NCI-H748 treated with DMSO at 0.1 percent for 48 hours (cell line): ENCODE measurements at places on chromosomes 2 and 18.

- no peak for DNase-seq
Measured at GRCh38 chr18:13700153-13700552, 26.2 kb downstream of the FAM210A start.

DNA sequence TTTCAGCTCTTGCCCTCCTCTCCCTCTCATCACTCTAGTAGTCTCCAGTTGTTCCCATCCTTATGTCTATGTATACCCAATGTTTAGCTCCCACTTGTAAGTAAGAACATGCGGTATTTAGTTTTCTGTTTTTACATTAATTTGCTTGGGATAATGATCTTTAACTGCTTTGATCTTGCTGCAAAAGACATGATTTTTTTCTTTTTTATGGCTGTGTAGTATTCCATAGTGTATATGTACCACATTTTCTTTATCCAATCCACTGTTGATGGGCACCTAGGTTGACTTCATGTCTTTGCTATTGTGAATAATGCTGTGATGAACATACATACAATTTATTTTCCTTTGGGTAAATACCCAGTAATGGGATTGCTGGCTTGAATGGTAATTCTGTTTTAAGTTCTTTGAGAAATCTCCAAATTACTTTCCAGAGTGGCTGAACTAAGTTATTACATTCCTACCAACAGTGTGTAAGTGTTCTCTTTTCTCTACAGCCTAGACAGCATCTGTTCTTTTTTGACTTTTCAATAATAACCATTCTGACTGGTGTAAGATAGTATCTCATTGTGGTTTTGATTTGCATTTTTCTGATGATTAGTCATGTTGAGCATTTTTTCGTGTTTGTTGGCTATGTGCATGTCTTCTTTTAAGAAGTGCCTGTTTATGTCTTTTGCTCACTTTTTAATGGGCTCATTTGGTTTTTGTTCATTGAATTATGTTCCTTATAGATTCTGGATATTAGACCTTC, 179.6 kb upstream of the SLC39A10 start:
- DNase-seq: no peak

DNA sequence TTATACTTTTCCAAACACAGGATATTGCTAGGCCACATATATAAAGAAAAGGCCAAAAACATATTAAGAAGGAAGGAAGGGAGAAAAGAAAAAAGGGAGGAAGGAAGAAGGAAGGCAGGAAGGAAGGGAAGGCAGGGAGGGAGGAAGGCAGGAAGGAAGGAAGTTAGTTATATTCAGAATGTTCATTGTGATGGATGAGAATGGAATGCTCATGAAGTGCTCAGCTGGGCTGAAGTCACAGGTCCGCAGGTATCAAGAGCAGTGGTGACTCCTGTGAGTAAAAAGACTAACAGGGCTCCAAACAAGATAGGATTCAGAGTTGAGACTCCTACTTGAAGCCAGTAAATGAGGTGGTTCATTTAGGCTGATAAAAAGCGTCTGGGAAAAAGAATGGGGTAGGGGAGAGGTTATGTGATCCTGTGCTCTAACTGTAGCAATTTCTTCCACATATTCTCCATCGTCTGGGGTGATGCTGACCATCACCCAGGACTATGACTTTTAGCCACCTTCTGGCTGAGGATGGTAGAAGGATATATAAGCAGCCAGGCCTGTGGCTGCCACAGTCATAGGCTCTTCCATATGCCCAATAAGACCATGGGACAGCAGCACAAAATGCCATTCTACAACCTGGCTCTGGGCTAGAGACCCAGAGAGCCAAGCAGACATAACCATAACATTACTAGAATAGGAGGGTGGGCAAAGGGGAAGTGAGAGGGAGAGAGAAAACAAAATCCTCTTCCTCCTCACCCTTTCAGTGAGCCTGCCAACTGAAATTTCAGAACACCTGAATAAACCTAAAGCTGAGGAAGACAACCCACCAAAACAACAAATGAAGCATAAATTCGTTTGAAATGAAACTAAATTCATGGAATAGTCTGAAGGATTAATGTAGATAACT, 173.2 kb downstream of the MYO3B start:
- DNase-seq: no peak

DNA sequence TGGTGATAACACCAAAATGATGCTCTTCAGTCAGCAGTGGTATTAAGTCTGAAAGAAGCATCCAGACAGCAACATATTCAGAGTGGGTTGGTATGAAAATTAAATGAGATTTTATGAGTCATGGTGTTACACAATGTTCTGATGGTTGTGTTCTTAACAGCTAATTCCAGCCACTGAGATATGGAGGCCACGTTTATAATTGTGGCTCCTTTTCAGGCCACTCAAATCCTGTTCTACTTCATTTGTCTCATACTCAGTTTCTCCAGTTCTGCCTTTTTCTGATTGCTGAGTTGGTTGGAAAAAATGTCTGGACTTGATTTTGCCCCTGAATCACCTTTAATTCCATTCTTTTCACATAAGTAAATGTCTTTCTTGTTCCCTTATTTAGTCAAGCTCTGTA, 162.7 kb upstream of the COL3A1 start:
- DNase-seq: no peak

DNA sequence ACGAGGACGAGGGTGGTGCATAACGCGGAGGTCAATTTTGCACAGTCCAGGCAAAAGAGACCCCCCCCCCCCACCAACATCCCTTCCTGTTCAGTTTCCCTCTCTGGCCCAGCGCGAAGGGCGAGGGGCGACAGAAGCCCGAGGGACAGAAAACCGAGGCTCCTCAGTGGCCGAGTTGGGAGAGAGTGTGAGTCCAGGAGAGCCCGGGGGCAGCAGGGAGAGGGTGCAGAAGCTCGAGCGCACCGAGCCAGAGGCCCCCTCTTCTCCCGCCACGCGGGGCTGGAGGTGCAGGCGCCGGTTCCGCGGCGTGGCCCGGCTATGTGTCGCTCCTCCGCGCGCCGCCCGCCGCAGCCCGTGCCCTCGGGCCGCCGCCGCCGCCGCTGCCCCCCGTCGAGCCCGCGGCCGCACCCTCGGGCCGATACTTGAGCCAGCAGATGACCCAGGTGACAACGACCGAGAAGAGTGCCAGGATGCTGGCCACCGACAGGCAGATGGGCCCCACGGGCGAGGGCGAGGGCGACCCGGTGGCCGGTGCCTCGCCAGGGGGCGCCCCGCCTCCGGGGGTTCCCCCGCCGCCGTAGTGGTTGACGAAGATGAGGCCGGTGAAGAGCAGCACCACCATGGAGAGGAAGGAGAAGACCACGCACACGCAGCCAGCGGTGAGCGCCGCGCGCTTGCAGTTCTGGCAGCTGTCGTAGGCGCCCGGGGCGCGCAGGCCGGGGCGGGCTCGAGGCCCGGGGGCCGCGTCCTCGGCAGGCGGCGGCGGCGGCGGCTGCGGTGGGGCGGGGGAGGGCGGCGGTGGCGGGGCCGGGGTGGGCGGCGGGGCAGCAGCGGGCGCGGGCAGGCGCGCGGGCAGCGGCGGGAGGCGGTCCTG, 20.2 kb upstream of the PAX3 start:
- DNase-seq: peak; percentile 40

DNA sequence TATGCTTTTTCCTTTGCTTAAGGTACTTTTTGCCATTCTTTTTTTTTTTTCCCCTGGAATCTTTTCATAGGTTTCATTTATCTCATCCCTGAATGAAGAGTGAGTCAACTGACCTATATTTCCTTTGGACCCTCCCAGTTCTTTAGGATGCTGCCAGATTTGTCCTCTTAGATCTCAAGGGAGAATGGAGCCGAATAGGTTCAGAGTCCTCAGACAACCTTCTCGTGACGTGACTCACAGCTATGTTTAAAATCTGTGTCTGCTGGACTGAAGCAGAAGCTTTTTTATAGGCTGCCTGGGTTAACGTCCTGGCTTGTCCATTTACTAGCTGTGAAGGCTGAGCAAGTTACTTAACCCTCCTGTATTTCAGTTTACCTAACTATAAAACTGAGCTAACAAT, 358.6 kb downstream of the DLGAP1 start:
- DNase-seq: no peak

GRCh38 chr2:224691563-224691962, 24.6 kb downstream of the CCDC195 start:
- DNase-seq: no peak

DNA sequence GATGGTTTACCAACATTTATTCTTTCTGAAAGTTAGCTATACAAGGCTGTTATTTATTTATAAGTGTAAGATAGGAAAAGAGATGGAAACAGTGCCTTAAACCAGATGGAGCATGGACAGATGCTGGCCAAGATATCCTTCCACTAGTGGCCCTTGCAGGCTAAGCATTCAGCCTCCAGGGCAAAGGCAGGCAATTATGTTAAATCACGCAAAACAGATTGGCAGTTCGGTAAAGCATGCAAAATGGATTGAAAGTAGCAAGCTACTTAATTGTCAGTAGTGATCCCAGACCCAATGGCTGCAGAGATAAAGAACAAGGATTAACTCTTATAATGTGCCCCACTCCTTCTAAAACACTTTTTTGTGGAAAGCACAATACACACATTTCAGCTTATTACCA, 105.4 kb upstream of the MAP4K3 start:
- DNase-seq: no peak
